ENCODE measurements at places on chromosomes 5 and 9.

DNA sequence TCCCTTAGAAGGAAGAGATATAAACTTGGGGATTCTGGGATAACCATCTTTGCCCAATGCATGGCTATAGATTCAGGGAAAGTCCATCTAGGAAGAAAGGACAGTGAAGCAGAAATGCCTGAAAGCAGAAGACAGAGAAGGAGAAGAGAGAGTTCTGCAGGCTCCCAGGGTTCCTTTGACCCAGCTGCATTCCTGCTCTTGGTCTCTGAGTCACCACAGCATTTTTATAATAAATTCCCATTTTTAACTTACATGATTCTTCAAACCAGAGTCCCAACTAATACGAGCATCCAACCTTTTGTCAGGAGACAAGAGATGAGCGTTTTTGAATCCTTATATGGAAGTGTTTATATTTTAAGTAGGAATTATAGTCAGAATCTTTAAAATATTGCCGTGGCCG is 12.0 kb upstream of the AOPEP start:
- DNase-seq: no peak

DNA sequence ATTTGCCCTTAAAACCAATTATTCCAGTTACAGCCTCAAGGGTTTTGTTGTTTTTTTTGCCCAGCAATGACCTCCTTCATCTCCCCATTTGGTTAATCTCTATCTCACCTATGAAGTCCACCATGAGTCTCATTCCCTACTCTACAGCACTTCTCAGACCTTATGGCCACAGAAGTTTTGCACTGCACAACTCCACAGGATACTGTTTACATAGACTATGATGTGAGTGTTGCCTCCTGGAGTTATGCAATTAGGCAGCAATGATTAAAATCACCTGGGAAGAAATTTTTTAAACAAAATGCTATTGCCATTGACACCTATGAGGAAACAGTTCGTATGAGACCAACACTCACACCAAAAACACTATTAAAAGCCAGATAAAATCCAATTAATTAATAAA is 39.7 kb downstream of the ZDHHC21 start:
- no peak for DNase-seq

DNA sequence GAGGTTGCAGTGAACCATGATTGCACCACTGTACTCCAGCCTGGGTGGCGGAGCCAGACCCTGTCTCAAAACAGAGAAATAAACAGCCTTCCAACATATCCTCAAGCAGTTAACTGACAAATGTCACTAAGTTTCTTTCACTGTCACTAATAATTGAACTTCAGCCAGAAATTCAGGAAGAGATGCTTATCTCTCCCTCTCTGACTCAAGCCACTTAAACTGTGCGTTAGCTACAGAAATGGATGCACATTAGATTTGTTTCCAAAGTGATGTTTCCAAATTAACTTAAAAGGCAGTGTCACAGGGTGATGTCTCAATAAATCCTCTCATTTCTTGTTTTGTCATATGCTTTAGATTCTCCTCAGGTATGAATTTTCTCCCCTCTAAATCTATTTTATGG is 164.9 kb downstream of the KDM4C start:
- DNase-seq: no peak

DNA sequence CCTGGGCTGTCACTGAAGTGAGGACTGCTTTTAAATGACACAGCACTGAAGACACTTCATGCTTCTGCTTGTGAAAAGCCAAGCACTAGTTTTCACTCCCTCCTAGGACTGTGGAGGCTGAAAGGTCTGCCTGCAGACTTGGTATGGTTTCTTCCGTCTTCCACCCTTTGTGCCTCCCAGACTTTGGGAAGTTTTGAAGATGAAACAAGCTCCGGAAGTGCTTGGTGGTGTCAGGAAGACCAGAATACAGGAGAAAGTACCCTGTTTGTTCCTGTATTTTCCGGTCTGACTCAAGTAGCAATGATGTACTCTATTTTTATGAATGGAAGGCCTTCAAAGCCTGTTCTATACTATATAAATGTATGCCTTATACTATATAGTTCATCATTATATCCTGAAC is 222.7 kb downstream of the PDZD2 start:
- no peak for DNase-seq

DNA sequence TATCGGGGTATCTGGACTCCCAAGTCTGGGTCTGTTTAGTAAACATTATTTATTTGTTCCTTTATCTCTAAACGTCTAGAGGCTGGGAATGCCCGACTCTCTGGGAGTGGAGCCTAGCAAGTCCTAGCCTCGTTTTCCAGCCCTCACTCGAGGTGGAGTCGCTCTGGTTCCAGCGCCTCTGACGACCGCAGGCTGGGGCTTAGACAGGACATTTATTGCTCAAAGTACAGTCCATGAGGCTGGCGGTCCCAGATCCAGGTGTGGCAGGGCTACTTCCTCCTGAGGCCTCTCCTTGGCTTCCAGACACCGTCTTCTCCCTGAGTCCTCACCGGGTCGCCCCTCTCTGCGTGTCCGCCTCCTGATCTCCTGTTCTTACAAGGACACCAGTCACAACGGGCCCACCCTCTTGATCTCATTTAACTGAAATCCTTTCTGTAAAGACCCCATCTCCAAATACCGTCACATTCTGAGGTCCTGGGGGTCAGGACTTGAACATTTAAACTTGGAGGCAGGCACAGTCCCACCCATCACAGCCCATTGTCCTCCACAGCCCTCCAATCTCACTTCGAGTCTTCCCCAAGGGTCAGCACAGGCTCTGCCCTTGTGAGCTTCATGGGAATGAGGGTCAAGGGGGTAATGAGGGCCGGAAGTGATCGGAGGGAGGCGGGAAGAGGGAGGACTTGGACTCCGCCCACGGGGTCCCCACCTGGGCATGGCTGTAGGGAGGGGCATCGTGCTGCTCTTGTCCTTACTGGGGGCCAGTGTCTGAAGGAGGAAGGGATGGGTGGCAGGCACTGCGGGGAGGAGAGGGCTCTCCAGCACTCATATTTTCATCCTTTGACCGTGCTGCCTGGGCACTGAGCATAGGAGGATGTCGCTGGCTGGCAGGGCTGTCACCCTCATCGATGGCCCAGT is 12.2 kb upstream of the CLPTM1L start:
- no peak for DNase-seq

DNA sequence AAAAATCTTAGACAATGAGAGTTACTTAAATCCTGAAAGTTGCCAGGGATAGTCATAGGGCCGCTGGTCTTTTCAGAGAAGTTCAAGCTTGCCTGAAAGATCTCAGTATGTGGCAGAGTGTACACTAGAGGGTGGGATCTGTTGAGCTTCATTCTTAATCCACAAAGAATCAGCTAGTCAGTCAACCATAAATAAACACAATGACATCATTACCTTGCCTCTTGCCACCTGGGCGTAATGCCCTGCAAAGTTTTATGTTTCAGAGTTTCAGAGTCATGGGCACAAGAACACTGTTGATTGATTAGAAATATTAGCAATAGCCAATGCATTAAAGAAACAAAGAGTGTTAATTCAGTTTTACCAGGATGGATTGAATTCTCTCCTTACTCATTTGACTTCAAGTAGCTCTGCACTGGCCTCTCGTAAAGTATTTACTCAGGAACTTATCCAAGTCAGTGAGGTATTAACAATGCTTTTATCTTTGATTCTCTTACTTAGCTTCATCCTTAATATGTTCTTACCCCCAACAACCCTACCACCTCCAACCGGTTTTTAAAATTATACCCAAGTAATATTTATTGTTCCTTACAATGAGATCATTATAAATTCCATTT is 14.3 kb upstream of the ANXA1 start:
- DNase-seq: no peak

GRCh38 chr5:100026606-100027005 is 508.6 kb upstream of the FAM174A start:
- DNase-seq: no peak

DNA sequence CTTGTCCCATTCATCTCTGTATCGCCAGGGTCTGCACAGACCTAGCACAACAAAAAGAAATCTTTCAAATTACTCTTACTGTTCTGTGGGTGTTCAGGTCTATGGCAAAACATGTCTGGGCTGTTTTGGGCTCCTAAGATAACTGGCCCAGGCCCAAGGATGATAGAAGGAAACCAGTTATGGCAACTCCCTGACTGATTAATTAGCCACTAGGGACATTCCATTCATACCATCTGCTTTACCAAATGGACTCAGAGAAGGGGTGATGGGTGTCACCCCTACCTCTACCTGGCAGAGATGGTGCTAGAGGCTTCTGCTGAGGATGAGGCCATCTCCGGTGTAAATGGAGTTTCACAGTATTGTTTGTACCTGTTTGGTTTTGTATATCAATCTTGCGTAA is 1.9 kb downstream of the SLC31A2 start:
- DNase-seq: no peak

DNA sequence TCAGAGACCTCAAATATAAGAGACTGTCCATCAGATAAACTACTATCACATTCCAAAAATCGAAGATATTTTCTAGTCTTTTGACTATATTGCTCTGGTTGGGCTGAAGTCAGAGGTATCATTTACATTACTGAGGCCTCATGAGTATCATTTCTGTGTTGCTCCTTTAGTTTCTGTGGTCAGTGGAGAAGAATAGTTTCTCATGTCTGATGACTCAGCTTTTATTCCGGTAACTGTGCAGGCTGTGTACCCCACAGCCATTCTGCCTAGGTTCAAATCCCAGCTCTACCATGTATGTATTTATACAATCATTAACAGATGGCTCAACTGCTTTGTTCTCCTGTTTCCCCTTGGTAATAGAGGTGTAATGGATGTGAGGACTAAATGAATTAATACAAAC is 179.3 kb downstream of the ALDH1A1 start:
- DNase-seq: no peak

DNA sequence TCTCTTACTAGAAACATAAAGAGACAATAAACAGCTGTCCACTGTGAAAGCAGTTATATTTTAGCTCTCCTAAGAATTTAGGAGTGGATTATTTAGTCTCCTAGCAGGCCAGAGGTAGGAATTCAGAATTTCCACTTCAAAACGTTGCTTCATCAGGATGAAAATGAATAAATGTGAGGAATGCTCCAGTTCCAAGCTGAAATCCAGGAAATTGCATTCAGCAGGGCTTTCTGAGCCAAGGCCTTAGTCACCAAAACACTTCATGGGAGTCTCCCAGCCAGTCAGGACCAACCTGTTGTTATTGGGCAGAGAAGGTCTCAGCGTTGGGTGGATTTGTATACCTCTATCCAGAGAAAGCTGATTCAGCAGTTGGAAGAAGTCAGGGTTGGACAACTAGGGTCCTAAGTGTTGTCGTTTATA is 1040.3 kb downstream of the TLE1 start:
- no peak for DNase-seq

GRCh38 chr5:150394131-150394530 is 18.6 kb downstream of the CD74 start:
- DNase-seq: no peak

DNA sequence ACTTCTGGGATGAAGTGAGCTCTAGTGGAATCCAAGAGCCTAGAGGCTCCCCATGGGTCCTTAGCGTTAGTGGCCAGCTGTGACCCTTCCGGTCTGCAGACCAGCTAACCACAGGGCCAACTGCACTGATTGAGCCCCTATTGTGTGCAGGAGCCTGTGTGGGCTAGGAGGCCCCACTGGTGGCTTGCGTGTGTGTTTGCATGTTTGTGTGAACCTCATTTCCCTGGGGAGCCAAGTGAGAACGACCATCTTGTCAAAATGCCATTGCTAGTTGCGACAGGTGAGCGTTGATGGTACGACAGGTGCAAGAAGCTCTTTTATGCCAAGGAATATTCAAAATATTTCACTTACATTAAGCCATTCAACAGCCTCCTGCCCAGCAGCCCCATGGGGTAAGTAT is 44.1 kb upstream of the ANKRD33B start:
- no peak for DNase-seq

- DNase-seq: no peak
These were observed 668.3 kb upstream of the CDH18 start for GRCh38 chr5:20656262-20656661.

DNA sequence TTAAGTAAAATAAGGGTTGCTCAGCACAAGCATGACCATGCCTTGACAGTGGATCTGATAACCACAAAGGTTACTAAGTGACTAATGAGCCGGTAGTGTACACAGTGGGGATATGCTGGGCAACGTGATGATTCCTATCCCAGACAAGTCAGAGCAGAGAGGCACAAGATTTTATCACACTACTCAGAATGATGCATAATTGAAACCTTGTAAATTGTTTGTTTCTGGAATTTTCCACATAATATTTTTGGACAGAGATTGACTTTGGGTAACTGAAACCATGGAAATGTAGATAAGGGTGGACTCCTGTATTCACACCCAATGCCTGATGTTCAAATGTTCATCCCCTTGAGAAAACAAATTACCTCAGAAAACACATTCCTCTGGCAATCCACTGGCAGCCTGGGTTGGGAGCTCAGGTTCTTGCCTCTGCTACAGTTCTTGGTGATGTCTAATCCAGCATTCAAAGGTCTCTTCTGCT is 16.2 kb upstream of the ERAP1 start:
- DNase-seq: no peak

GRCh38 chr5:170361116-170361515 is 28.1 kb downstream of the KCNMB1 start:
- DNase-seq: no peak
